Sigmoid colon (tissue), 7 donors: ENCODE measurements at places on chromosomes 5 and 9. TPM values are rescaled to one million over a fixed set of nuclear protein-coding genes. Genes with fewer than 3 reads are reported as not detected.

DNA sequence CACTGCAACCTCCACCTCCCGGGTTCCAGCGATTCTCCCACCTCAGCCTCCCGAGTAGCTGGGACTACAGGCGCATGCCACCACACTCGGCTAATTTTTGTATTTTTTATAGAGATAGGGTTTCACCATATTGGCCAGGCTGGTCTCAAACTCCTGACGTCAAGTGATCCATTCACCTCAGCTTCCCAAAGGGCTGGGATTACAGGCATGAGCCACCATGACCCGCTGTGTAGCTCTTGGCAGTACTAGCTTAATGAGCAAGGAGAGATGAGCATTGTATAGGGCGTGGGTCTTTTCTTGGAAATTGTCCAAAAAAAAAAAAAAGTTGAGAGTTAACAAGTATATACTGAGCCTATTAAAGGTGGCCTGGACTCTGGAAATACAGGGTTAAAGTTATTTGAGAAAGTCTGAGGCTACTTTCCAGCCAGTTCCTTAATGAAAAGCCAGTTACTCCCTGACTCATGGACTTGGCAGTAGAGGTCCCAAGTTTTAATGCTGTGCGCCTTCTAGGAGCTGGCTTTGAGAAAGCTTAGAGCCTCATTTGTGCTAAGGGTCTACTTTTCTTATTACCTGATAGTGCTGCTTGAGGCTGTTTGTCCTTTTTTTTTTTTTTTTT lies 4.2 kb upstream of the FGF18 start:
- H3K4me1 ChIP-seq, result no peaks in the 10 kb centered on the region
- H3K27ac ChIP-seq, result no peak overlapping the region
- DNase-seq, result no peak
- no peaks in the 10 kb centered on the region for H3K36me3 ChIP-seq
- no peak overlapping the region for H3K4me3 ChIP-seq
- H3K27me3 ChIP-seq, result no peaks in the 10 kb centered on the region

GRCh38 chr9:101628173-101628572 lies 33.4 kb upstream of the PPP3R2 start:
- no peaks in the 10 kb centered on the region for H3K27me3 ChIP-seq
- DNase-seq, result no peak
- H3K4me3 ChIP-seq, result no peak overlapping the region
- no peaks in the 10 kb centered on the region for H3K36me3 ChIP-seq
- no peaks in the 10 kb centered on the region for H3K4me1 ChIP-seq

DNA sequence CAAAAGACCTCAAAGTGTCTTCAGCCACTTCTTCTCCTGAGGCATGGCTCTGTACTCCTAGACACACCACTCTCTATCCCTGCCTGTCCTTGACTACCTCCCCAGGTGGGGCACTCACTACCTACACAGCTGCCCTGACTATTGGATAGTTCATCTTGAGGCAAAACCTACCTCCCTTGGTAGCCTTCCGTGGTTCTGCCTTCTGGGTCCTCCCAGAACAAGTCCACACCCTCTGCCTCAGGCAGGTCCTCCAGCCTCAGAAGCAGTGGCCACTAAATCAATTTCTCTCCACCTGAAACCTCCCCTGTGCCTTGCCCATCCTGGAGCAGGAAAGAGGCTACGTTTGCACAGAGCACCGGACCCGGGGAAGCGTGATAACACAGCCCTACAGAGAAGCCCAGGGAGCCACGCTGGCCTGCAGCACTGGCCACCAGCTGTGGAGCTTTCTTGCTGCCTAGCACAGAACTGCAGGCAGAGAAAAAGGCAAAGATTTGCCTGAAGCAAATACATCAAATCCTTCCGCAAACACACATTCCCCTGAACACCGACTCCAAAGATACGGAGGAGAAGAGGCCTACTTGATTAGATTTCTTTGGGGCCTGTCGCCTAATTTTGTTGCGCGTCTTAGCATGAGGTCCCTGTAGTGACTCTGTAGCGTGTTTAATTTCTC lies 141.8 kb downstream of the C9orf50 start:
- H3K27ac ChIP-seq, result peak overlapping the region; percentile 100
- H3K27me3 ChIP-seq, result no peaks in the 10 kb centered on the region
- H3K4me3 ChIP-seq, result no peak overlapping the region
- H3K4me1 ChIP-seq, result peaks cover 49% of the 10 kb centered on the region
- DNase-seq, result no peak
- no peaks in the 10 kb centered on the region for H3K36me3 ChIP-seq

DNA sequence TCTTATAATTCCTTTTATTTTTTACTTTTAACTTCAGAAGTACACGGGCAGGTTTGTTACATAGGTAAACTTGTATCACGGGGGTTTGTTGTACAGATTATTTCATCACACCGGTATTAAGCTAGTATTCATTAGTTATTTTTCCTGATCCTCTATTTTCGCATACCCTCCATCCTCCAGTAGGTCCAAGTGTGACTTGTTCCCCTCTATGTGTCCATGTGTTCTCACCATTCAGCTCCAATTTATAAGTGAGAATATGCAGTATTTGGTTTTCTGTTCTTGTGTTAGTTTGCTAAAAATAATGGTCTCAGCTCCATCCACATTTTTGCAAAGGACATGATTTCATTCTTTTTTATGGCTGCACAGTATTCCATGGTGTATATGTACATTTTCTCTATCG lies 43.1 kb upstream of the IFNE start:
- no peak overlapping the region for H3K4me3 ChIP-seq
- H3K36me3 ChIP-seq, result no peaks in the 10 kb centered on the region
- no peak for DNase-seq
- no peak overlapping the region for H3K27ac ChIP-seq
- no peaks in the 10 kb centered on the region for H3K27me3 ChIP-seq

GRCh38 chr9:108675708-108676107 lies 180.1 kb downstream of the ACTL7B start:
- no peaks in the 10 kb centered on the region for H3K36me3 ChIP-seq
- H3K27ac ChIP-seq, result no peak overlapping the region
- no peaks in the 10 kb centered on the region for H3K4me1 ChIP-seq
- no peak overlapping the region for H3K4me3 ChIP-seq

DNA sequence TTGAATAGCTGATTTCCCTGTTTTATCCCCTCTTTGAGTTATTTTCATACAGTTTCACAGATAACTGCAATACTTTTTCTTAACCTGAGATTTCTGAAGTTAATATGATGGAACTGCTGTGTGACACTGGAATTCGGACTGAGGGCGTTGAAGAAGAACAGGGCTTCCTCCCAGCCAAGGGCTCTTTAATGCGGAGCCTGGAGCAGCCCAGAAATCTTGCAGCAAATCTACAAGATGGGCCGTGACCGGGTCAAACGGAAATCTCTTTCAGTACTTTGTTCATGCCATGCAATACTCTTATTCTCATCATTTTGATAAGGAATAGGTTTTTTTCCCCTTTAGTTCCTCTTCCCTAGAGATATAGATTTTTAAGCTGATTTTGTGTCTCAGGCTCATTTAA lies 236.8 kb upstream of the IRX4 start:
- DNase-seq, result no peak
- H3K36me3 ChIP-seq, result no peaks in the 10 kb centered on the region
- no peak overlapping the region for H3K4me3 ChIP-seq
- H3K27ac ChIP-seq, result no peak overlapping the region

GRCh38 chr9:5552301-5552700 lies 42.0 kb downstream of the PDCD1LG2 start:
- no peaks in the 10 kb centered on the region for H3K36me3 ChIP-seq
- H3K4me3 ChIP-seq, result no peak overlapping the region
- no peak for DNase-seq
- H3K27ac ChIP-seq, result no peak overlapping the region

- H3K27me3 ChIP-seq, result no peaks in the 10 kb centered on the region
- H3K27ac ChIP-seq, result peak overlapping the region; percentile 85
- DNase-seq, result no peak
- no peaks in the 10 kb centered on the region for H3K36me3 ChIP-seq
- no peaks in the 10 kb centered on the region for H3K4me1 ChIP-seq
These were observed 46.2 kb upstream of the RNF20 start for GRCh38 chr9:101487443-101487840.

DNA sequence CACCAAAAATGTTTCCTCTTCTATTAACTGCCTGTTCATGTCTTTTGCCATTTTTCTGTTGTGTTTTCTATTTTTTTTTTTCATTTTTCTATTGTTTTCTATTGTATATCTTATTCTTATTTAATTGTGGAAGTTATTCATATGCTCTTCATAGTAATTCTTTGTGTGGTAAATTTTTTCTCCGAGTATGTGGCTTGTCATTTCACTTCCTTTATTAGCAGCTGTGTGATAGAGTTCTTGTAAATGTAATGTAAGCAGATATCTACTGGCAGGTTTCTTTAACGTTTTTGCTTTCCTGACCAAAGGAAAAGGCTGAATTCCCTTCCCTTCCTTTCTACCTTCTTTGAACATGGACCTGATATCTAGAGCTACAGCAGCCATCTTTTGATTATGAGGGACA lies 5.8 kb upstream of the PLPP1 start:
- no peak overlapping the region for H3K4me3 ChIP-seq
- H3K27ac ChIP-seq, result no peak overlapping the region
- no peaks in the 10 kb centered on the region for H3K36me3 ChIP-seq
- no peaks in the 10 kb centered on the region for H3K4me1 ChIP-seq
- no peaks in the 10 kb centered on the region for H3K27me3 ChIP-seq
- no peak for DNase-seq

DNA sequence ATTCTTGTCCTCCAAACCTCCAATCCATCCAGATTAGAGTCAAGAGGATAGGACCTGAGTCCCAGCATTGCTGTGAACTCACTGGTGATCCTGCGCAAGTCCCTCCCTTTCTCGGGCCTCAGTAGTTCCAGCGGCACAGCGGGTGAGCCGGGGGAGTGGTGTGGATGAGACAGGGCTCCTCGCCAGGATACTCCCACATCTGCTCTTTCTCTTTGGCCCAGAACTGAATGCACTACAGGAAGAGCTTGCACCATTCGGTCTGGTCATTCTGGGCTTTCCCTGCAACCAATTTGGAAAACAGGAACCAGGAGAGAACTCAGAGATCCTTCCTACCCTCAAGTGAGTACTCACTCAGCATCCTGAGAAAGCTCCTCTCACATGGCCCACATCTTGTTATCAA lies 6.3 kb downstream of the GPX3 start:
- no peaks in the 10 kb centered on the region for H3K4me1 ChIP-seq
- peaks cover 61% of the 10 kb centered on the region for H3K36me3 ChIP-seq
- H3K4me3 ChIP-seq, result no peak overlapping the region
- no peaks in the 10 kb centered on the region for H3K27me3 ChIP-seq

DNA sequence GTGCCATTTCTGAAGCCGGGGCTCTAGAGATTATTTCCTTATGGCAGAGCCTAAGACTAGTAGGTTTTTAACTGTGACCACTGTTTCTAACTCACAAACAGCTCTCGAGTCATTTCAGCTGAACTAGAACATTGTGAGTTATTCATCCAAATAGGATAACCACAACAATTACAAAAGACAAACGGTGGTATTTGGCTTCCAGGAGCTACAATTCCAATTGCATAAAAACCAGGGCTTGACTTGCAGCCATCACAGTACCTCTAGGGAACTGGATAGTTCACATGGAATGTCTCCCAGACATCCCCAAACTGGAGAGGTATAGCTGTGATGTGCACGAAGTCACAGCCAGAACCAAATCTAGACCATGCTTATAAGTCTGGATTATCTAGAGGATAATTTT lies 224.8 kb downstream of the FAM114A2 start:
- no peak overlapping the region for H3K4me3 ChIP-seq
- no peaks in the 10 kb centered on the region for H3K27me3 ChIP-seq
- no peak overlapping the region for H3K27ac ChIP-seq
- H3K36me3 ChIP-seq, result no peaks in the 10 kb centered on the region
- no peaks in the 10 kb centered on the region for H3K4me1 ChIP-seq

The DOCK8 gene
- total RNA-seq, result 4.2 TPM

DNA sequence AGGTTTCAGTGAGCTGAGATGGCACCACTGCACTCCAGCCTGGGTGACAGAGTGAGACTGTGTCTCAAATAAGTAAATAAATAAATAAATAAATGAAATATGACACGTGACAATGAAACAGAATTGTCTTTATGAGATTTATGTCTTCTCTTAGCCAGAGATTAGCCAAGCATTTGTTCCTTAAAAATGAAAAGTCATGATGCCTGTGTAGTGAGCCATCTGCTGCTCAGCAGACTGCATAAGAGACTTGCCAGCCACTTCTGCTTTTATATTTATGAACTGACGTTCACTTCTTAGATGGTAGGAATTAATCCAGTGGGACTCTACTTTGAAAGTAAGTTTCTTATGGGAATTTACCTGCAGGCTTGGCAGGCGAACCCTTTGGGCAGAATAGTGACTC lies 227.4 kb downstream of the NR3C1 start:
- H3K4me1 ChIP-seq, result peaks cover 5% of the 10 kb centered on the region
- no peak overlapping the region for H3K27ac ChIP-seq
- DNase-seq, result no peak
- H3K36me3 ChIP-seq, result no peaks in the 10 kb centered on the region
- H3K27me3 ChIP-seq, result no peaks in the 10 kb centered on the region
- H3K4me3 ChIP-seq, result no peak overlapping the region

The LOX gene
- 12.2 TPM for total RNA-seq
